ENCODE measurements at places on chromosomes 6 and 20. TPM values are rescaled to one million over a fixed set of nuclear protein-coding genes. Genes with fewer than 3 reads are reported as not detected.

GRCh38 chr20:20435453-20435852 is 67.5 kb downstream of the INSM1 start:
- DNase-seq, result no peak

DNA sequence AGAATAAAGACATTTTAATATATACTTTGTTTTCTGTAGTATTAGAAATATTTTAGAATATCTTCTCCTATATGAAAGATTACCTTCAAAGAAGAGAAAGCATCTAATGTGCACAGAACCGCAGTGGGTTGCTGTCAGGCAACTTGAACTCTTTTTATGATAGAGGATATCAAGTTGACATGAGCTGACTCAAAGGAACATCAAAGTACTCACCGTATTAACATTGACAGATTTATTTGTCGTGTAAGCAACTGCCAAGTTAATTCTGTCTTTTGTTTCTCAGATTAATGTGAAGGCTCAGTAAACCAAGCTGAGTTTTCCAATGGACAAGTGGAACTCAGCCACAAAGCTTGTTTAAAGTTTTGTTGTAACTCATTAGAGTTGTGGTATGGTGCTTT is 2.2 kb upstream of the GINM1 start:
- no peak for DNase-seq

- no peak for DNase-seq
Observed at GRCh38 chr6:2751871-2752270, 1.1 kb upstream of the MYLK4 start.

DNA sequence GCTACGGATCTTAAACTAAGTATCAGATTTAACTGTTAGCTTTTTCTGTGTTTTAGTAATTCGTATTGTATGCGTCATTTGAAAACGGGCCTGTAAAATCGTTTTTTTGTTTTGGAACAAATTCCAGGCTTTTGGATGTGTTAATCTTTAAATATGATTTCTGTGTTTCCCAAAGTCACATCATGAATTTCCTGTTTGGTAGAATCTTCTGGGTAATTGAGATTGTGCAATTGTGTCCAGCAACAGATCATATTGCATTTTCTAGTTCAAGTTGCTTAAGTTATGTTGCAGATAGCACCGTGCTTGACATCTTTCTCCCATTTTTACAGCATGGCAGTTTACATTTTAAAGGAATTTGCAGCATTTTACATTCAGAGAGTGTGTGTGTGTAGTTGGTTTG is 1.9 kb downstream of the MAPK14 start:
- no peak for DNase-seq

DNA sequence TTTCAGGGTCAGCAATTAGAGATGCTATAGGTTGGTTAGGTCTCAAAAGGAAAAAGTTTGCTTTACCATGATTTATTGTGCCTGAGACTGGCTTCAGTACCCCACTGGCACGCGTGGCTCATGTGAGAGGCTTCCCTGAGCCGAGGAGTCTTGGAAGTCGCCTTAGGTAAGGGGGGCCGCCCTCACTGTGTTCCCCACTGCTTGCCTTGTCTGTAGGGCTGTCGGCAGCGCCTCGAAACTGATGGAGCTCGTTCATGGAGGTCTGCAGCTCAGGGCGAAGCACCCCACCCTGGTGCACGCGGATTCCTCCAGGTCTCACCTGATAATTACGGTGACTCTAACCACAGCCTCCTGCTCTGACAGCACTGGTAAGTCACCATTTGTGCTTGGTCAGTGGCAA is 39.2 kb downstream of the FRMD1 start:
- no peak for DNase-seq

- no peak for DNase-seq
Observed at GRCh38 chr6:141421378-141421777, 711.3 kb upstream of the GJE1 start.

GRCh38 chr6:84151669-84152068 is 75.8 kb downstream of the CEP162 start:
- DNase-seq, result no peak

GRCh38 chr6:166031275-166031674 is 136.4 kb downstream of the TBXT start:
- DNase-seq, result no peak

The CCN6 gene
- 0.74 TPM for total RNA-seq

Measured in activated T-cell treated with anti-CD3 and anti-CD28 coated beads, Interleukin-2, amount 50 U/mL, for 72 hours (primary cell).